ENCODE measurements at places on chromosomes 5 and 9.

GRCh38 chr5:92147798-92148197 lies 764.7 kb upstream of the ARRDC3 start:
- no peak for DNase-seq

GRCh38 chr9:136653323-136654079 lies 9.2 kb upstream of the EGFL7 start:
- DNase-seq, result no peak

DNA sequence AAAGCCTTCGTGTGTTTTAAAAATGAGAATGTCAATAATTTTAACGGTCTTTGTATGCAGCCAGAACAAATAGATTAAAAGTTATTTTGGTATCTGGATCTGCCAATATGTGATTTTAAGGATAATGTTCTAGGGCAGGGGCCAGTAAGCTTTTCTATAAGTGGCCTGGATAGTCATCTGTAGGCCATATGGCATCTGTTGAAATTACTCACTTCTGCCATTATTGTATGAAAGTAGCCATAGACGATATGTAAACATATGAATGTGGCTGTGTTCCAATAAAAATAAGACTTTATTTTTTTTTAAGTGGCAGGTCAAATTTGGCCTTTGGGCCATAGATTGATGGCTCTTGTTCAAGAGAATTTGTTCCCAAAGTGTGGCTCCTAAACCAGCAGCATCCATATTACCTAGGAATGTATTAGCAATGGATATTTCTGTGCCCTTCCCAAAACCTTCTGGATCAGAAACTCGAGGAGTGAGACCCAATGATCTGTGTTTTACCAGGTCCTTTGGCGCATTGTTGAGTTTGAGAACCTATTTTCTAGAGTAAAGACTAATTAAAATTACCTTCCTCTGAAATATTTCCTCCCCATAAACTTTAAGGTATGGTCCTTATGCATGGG lies 55.9 kb downstream of the C6 start:
- DNase-seq, result no peak

DNA sequence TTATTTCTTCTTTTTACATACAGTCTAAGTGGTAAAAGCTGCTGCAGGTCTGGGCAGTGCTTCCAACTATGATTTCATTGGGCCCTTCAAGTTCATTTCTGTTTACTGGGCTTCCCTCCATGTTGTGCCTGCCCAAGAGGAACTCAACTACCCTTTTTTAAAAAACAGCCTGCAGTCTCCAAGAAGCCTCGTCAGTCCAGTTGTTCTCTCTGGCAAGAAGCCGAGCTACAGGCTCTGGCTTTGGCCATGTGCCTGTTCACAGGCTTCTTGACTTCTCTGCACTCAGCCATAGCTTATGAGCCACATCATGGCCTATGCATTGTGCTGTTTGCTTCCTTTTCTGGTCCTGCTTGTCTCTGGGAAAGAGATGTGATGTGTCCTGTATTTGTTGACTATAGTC lies 119.7 kb upstream of the PJA2 start:
- DNase-seq, result no peak

DNA sequence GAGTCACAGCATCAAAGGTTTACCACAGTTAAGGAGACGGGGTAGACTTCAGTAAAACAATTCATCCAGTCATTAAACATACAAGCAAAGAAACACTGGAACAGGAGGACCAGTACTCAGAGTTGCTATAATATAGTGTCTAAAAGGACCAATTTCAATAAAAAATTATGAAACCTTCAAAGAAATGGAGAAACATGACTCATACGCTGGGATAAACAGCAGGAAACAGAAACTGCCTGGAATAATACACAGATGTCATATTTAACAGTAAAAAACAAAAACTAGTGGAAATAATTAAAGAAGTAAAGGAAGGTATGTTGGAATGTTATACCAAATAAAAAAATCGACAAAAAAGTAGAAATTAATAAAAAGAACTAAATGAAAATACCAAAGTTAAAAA lies 1075.9 kb downstream of the NR2F1-AS1 start:
- no peak for DNase-seq

Measured in activated CD4-positive, alpha-beta T cell treated with anti-CD3 and anti-CD28 coated beads, Interleukin-2, amount 50 U/mL, for 1 hour (primary cell).